ENCODE measurements at places on chromosomes 7 and 10.

GRCh38 chr7:2201686-2202360, 30.9 kb downstream of the MAD1L1 start:
- no peak for DNase-seq

DNA sequence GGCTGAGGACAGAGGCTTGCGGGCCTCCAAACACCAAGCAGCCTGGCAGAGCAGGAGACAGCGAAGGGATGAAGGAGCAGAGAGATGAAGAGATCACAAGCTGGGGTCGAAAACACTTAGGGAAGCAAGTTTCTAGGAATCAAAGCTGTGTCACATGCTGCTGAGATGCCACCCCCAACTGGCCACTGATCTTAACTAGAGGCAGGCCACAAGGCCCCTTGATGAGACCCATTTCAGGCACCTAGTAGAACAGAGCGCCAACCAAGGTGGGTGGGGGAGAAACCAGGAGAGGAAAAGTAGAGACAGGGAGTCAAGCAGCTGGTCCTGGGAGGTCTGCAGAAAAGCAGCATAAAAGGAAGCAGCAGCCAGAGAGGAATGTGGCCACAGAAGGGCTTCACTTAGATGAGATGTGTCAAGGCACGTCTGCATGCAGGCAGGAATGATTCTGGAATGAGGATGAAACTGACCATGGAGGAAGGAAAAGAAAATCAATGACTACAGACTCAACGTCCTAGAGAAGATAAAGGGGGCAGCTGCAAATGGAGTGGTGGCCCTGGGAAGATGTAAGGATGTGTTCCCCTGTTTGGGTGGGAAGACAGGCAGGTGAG, 85.0 kb upstream of the DDC start:
- DNase-seq = no peak

DNA sequence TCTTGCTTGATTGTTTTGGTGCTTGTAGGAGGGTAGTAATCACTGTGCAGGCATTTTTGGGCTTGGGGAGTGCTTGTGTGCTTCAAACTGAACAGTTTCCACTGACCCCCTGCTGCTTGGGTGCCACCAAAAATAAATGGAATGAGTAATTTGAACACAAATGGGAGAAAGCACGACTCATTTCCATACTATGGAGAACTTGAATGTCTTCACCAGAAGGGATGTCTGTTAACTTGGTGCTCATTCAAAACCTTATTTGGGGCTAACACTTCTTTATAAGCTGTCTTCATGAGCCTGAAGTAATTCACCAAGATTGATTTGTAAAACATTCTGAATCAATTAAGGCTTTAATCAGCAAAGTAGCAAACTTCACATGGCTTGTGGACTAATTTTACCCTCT, 560.3 kb downstream of the SDK1 start:
- DNase-seq = no peak

GRCh38 chr10:58400609-58401008, 15.4 kb downstream of the TFAM start:
- DNase-seq = no peak

DNA sequence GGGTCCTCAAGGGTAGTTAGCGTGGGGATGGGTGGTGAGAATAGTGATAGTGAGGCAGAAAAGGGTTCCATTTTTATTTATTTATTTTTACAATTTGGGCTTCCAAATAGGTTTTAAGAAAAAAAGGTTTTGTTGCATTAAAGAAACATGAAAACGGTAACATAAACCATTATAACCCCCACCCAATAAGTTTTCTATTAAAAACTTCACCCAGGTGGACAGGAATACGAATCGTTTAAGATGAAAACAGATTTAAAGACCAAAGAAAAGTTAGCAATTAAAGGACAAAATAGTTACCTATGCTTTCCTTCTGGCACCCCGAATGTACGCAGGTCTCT, 78.7 kb downstream of the ZFAND4 start:
- no peak for DNase-seq

DNA sequence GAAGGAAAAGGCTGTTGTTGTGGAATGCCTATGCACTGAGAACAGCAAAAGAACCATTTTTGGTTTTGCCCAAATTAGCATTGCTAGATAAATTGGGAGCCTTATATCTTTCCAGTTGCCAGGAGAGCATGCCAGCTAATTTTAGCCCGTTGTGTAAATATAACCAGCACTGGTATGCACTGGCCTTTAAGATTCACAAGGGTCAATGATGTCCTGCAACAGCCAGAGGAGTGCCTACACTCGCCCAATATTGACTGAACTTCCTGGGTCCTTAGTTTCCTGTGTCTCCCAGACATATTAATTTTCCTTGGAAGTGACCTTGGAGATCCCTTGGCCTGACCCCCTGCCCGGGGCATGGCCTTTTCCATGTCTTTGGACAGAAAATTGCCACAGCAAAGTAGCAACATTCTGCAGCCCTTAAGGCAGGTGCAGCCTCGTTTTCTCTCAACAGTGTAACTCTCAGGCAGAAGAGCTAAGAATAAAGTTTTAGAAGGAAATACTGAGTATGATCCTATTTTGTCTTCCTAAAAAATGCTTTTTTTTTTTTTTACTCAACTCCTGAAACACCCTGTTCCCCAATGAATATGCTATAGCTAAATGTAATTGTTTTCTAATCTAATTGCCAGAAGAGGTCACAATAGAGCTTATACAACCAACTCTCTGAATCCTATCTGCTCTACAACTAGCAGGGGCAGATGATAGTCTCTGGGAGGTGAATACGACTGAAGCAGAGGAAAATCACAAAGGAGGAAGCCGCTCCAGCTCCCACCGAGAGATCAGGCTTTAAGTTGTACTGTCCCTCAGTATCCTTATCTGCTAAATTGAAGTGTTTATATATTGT, 131.9 kb upstream of the PCGF5 start:
- no peak for DNase-seq

DNA sequence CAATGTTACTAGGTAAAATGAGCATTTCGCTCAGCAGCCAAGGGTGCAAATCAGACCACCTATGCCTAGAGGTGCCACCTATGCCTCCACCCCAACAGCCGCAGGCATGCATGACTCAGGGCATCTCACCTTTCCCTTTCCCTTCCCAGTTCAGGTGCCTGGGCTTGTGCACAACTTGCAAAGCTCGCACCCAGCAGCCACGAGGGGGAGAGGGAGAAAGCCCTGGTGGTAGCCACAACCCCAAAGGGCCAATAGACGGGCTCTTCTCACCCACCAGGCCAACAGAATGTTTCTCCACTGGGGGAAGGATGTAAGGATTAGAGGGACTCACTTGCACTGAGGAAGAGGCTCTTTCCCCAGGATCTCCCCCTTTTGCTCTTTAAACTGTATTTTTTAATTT, 462.3 kb upstream of the PCDH15 start:
- DNase-seq = no peak

- DNase-seq = no peak
Measured at GRCh38 chr10:6072215-6072934, 10.2 kb upstream of the IL2RA start.

- DNase-seq = no peak
Measured at GRCh38 chr10:45433716-45434469, 59.9 kb downstream of the ALOX5 start.

- no peak for DNase-seq
Measured at GRCh38 chr10:119670717-119671116, 19.5 kb downstream of the BAG3 start.

DNA sequence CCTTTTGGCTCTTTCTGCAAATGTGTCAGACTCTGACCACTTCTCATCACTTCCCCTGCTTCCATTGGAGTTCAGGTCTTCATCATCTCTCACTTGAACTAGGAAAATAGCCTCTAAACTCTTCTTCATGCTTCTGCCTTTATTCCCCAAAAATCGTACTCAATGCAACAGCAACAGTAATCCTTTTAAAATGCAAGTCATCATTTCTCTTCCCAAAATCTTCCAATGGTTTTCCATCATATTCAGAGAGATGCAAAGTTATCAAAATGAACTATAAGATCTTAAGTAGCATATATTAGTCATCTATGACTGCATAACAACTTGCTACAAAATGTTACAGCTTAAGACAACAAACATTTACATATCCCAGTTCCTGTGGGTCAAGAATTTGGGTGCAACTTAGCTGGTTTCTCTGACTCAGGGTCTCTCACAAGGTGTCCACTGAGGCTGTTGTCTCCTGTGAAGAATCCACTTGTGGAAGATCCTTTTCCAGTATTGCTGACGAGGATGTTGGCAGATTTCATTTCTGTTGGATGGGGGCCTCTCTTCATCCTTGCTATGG, 31.0 kb upstream of the ETV1 start:
- DNase-seq = no peak

- no peak for DNase-seq
Measured at GRCh38 chr10:9858816-9859215, 1158.9 kb upstream of the CELF2 start.

GRCh38 chr7:148763622-148764021, 64.9 kb downstream of the CUL1 start:
- no peak for DNase-seq

- no peak for DNase-seq
Measured at GRCh38 chr7:70763961-70764691, 367.8 kb upstream of the GALNT17 start.

DNA sequence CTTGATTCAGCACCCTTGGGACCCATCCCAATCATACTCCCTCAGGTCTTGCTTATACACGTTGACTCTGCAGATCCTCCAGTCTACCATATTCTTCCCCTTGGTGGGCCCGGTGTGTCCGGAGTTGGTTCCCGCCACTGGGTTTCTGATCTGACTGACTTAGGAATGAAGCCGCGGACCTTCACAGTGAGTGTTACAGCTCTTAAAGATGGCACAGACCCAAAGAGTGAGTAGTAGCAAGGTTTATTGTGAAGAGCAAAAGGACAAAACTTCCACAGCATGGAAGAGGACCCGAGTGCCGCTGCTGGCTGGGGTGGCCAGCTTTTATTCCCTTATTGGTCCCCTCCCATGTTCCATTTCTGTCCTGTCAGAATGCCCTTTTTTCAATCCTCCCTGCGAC, 5.9 kb upstream of the GDF10 start:
- no peak for DNase-seq
